ENCODE measurements at places on chromosomes 6 and 20. TPM values are rescaled to one million over a fixed set of nuclear protein-coding genes. Genes with fewer than 3 reads are reported as not detected.

The CST4 gene
- not detected for total RNA-seq

- no peak for DNase-seq
These were observed 7.2 kb downstream of the BPIFA2 start for GRCh38 chr20:33175123-33175522.

- DNase-seq, result no peak
These were observed 8.8 kb downstream of the CDH4 start for GRCh38 chr20:61260905-61261304.

GRCh38 chr6:42347456-42347855 lies 104.3 kb downstream of the TRERF1 start:
- DNase-seq, result no peak

- DNase-seq, result no peak
These were observed 344.6 kb downstream of the CD83 start for GRCh38 chr6:14462135-14462534.

DNA sequence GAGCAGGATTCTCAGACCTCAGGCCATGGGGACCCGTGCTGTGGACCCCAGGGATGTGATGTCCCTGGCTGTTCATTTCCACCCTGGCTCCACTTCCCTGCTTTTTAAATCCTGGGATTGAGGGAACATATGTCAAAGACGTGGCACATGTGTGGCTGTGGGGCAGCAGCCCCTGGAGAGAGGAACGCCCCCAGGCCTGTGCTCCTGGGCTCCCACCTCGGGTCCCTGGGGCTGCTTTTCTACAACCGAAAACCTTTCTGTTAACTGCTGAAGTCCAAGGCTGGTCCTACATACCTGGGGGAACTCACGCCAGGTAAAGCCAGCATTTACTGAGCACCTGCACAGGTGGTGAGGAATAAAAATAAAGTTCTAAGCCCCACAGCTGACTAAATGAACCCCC lies 102.3 kb upstream of the FRMD1 start:
- no peak for DNase-seq

DNA sequence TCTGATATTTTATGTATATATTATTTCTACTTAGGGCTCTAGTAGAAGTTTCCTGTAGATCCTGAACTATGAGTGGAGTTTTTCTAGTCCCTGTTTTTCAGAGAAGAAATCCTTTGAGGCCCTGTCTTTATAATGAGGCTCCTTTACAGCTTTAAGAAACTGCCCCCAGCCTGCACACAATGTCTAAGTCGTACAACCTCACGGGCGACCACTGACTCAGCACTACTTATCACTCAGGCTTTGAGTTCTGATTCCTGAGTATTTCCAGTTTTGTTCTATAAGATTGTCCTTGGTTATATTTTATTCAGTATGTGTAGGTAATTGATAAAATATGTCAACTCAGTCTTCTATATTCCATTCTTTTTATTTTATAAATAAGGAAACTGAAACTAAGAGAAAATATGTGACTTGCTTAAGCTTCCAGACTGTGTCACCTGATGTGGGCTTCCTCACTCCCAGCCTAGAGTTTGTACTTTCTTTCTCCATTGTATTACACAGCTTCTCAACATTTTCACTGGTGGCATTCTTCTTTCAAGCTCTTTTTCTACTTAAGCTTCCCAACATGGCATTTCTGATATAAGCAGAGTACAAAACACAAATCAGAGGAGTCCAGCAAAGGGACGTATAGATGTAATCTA lies 167.0 kb downstream of the TBX18 start:
- DNase-seq, result no peak

DNA sequence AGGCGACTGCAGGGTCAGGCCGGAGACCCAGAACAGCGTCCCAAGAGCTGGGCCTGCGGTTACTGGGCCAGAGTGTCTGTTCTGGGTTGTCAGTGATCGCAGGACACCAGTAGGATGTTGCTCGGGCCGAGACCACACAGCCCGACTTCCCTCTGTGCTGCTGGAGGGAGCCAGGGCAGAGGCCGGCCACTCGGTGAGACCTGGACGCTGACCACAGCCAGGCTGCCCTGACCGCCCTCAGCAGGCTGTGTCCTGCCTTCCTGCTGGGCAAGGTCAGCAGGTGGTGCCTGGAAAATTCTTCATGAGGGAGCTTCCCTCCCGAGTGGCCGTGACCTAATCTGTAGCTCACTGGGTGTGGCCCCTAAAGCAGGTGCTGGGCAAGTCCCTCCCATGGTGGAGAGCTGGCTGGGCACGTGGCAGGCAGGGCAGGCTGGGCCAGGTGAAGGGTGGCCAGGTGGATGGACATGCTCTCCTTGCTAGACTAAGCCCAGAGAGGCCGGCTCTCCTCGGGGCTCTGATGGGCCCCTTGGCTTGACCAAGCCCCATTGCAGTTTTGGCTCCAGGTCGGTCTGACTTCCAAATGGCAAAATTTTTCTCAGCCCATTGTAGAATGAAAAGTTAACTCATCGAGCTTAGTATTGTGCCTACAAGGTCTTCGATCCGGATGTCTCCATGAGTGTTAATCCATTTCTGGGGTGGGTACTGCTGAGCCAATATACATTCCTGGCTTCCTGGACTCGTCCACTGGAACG lies 1.9 kb downstream of the SLCO4A1 start:
- no peak for DNase-seq

Measured in activated CD8-positive, alpha-beta T cell treated with anti-CD3 and anti-CD28 coated beads, Interleukin-2, amount 10 ng/mL, durations not matched to agents 7 days and 5 days (primary cell).